Activated naive CD8-positive, alpha-beta T cell treated with anti-CD3 and anti-CD28 coated beads for 36 hours (primary cell): ENCODE measurements at places on chromosomes 2 and 18.
A peak's percentile ranks its signal among the peaks of the same experiment; 100 is the strongest.

- DNase-seq, result no peak
Measured at GRCh38 chr18:29488617-29489016, 1311.7 kb upstream of the CDH2 start.

DNA sequence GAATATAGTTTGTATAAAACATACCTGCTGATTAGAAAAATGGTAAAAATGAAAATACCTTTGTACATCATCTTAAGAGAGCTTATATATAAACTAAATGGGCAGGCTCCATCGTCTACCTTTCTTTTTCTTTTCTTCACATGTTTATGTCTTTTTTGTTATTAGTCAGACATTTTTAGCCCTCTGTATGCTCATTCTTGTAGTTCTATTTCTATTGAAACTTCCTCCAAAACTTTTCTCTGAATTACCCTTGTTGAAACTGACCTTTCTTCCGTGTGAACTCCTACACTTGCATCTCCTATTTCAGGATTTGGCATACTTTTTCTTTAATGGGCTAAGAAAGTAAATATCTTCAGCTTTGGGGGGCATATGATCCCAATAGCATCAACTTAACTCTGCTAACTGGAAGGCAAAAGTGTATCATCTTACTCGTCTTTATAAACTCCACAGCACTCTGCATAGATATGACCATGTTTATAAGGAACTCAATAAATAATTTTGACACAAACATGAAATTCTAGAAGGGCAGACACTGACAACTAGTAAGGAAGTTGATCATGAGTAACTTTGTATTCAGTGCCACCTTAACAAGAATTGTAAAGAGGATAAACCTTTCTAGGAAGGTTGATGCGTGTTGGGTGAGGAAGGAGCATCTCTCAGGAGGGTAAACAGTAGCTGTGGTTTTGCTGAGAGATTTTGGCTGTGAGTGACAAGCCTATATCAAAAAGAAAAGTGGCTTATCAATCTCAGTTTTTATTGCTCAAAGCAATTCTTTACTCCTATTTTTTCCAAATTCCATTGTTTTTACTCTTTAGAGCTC is 127.6 kb downstream of the PIK3C3 start:
- DNase-seq, result no peak

- DNase-seq, result no peak
Measured at GRCh38 chr2:236131073-236131692, 37.0 kb downstream of the GBX2 start.

DNA sequence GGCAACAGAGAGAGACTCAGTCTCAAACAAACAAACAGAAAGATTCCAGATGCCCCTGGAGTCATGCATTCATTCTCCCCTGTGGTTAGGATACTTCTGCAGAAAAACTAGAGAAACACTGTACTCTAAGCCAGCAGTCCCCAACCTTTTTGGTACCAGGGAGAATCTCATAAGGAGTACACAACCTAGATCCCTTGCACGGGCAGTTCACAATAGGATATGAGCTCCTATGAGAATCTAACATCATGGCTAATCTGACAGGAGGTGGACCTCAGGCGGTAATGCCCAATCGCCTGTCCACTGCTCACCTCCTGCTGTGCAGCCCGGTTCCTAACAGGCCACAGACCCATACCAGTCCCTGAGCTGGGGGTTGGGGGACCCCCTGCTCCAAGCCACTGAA is 18.3 kb downstream of the PSME4 start:
- DNase-seq, result no peak

- DNase-seq, result no peak
Measured at GRCh38 chr2:226466589-226466988, 333.0 kb downstream of the IRS1 start.

DNA sequence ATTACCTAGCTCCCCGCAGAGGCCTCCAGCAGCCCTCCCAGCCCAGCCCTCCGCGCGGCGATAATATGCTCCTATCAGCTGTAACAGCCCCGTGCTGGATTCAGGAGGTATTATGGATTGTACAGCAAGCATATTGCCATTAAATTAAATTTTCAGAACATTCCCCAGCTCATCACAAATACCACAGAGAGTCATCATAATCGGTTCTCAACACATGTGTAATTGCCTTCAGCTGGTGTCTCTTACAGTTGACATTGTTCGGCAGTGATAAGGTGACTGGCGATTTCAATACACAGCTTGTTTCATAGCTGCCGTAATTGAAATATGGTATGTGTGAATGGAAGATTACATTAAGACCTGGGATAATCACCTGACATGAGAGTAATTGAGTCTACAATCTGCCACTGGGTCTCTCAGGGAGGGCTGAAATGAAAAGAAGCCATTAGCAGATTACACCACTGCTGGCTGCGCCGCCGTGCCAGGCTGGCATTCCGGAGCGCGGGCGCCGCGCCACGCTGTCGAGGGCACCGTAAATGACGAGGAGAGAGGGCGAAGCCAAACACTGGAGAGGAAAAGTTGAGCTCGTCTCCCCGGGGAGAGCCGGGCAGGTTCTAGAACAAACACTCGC is 549.4 kb upstream of the SALL3 start:
- DNase-seq, result no peak

DNA sequence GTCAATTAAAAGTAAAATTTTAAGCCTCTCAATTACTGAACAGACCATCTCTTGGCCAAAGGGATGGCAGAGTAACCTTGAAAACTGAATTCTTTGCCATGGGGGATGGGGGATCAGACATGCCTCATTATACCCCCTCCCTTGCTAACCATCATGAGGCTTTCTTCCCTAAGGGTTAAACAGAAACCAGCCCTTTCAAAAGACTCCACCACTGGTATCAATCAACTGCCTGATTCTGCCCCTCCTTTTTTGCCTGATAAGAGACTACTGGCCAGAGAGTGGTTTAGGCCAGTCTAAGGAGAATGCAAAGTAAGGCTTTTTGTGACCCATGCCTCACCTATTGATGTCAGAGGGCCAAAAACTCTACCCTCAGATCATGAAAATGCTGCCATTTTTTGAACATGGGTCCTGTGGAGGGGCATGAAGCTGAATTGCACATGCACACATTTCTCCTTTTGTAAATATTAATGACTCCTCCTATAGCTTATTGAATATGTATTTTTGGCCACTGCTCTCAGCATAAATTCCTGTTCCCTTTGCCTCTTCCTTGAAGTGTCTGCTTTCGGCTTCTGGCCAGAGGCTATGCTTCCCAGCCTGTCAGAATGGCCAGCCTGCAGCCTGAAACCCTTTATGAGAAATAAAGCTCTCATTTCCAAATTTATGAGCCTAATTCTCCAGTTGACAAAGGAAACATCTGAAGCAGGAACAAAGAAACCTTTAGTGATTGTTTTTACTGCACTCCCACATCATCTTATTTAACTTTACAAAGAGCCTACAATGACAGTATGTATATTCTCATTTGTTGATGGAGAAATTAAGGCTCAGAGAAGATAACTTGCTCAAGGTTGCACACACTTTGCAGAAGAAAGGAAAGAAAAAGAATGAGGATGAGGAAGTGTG is 270.7 kb upstream of the CELF4 start:
- DNase-seq, result no peak

- DNase-seq, result no peak
Measured at GRCh38 chr2:226275215-226275614, 524.4 kb downstream of the IRS1 start.

DNA sequence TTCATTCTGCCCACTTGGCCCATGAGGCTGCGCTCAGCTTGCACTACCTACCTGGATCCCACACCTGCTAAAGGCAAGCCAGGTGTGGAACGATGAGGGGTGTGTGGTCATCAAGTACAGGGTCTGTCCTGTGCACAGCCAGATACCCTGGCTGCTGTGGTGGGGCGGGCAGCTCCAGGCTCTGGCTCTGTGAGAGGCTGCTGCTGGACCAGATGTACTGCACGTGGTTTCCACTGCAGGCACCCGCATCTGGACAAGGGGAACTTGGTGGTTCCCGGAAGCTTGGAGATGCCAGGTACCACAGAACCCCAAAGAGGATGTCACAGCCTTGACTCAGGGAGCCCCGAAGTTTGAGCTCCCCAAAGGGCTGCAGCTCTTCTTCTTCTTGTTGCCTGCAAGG is 68.1 kb upstream of the ZNF804A start:
- DNase-seq, result no peak

DNA sequence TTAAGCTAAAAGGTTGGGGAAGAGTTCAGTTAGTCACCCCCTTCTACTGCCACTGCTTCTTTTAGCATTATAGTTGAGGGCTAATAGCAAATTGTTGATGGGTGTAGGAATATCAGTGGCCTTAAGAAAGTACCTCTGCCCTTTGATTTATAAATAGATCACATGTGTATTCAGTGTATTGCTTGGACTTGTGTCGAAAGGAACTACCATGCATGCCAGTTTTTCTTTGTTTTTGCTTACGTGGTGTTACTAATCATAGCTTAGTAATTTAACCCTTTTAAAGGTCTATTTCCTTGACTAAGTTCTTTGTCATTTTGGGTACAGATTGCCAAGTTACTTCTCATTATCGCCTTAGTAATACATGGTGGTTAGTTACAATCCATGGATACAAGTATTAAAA is 85.6 kb downstream of the MIB1 start:
- DNase-seq, result no peak

DNA sequence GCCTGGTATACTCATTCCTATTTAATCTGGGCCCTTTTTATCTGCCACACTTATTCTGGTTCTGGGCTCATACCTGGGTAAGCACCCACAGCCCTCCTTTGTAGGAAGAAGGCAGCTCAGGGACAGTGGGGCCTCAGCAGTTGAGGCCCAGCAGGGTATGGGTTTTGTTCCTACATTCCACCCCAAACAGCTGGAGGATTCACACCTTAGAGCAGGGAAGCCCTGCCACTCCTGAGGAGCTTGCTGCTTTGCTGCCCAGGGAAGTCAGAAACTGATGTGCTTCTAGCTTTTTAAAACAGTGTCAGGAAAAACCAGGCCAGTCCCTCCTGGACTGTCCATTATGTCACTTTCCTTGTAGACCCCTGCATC is 1.2 kb upstream of the LBX2 start:
- no peak for DNase-seq

GRCh38 chr18:73520229-73520628 is 627.4 kb downstream of the FBXO15 start:
- DNase-seq, result no peak

DNA sequence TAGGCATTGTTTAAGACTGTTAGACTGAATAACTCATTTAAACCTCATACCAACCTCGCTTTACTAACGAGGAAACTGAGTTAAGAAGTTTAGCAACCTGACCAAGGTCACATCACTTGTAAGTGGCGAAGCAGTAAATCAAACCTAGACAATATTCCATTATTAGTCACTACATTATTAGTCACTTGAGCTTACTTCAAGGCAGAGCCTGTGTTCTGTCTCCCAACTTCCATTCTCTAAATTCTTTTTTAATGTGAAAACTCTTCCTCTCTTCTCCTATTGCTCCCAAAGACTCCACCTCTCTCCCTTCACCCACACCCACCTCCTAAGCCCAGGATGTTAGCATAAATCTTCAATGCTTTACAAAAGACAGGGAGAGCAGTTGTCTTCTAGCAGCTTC is 156.5 kb downstream of the ARL6IP6 start:
- no peak for DNase-seq

GRCh38 chr18:805755-806110 is 6.3 kb downstream of the YES1 start:
- DNase-seq, result no peak

DNA sequence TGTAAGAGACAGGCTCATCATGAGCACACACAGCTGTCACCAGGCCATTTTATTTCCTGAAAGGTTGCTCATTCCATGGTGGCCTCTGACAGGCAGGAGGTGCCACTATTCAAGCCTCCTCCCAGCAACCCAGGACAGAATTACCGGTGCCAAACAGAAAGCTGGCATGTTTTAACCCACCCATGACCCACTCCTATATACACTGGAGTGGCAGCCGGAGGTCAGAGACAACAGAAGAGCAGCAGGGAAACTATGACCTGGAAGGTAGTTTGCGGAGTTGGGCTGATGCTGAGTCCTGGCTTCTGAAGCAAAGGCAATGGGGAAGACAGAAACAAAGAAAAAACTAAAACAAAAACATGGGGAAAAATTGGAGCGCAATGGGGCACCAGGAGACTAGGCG is 2.3 kb downstream of the RFTN2 start:
- no peak for DNase-seq

GRCh38 chr2:46413631-46414030 is 65.7 kb upstream of the TMEM247 start:
- no peak for DNase-seq

DNA sequence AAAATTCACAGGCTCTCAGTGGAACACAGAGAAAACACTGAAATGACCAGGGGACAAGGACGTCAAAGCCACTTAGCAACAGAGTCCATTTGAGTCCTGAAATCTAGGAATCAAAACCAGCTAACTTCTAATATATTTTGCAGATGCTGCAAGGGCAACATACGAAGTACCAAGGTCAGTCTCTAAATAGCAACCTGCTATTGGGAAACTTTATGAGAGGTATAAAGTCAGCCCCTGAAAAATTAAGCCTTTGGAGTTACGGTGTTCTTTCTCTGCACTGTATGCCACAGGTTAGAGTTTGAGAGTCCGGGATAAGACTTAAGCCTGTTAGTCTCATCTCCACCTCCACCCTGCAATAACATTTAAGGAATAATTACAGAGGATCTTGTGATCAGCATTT is 13.3 kb downstream of the NPC1 start:
- DNase-seq, result no peak

DNA sequence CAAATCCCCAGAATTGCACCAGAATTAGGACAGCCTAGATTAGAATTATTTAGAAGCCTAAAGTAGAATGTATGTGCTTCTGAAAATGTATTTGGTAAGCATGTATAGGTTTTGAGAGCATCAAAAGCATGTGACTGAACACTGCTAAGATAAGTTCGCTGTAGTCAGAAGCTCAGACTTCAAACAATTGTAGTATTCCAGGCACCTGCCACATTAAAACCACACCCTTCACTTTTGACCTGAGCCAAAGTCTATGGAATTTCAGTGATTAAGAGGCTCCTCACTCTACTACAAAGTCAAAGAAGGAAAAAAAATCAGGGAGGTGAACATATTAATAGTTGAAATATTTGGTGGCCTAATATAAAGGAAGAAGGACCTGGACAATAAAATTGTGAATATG is 8.2 kb downstream of the KCNJ3 start:
- no peak for DNase-seq

DNA sequence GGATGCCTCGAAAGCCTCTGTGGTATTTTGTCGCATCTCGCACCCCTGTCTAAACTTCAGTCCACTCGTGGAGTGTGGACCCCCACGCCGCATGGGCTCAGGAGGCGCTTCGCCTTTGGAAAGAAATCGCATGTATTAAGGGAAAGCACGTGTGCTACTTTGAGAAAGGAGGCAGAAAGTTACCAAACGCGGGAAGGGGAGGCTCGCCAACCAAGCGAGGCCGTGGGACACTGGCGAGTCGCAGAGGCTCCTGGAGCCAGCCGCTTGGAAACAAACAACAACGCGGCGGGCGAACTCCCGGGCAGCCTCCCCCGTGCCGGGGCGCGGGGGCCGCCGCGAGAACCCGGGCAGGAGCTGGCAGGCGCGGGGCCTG is 455 bp upstream of the AGAP1 start:
- peak; percentile 13 for DNase-seq
